ENCODE measurements at places on chromosomes 16 and 17.

DNA sequence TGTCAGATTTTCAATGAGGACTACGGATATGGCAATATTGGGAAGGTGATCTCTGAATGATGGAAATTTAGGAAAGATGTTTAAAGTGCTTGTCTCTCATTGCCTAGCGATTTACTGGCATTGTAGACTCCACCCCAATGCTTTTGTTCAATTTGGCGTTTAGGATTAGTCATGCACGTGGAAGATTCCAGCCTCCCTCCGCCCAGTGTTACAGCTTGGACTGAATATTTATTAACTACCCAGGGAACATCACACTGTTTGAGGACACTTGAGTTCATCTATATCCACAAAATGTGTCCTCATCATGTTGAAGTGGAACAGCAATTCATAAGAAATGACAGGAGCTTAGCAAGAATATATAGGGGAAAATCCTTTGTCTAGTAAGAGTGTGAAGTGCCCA is 738.8 kb upstream of the RBFOX1 start:
- DNase-seq, result no peak

- no peak for DNase-seq
Observed at GRCh38 chr16:89334050-89334449, 116.5 kb downstream of the ZNF778 start.

DNA sequence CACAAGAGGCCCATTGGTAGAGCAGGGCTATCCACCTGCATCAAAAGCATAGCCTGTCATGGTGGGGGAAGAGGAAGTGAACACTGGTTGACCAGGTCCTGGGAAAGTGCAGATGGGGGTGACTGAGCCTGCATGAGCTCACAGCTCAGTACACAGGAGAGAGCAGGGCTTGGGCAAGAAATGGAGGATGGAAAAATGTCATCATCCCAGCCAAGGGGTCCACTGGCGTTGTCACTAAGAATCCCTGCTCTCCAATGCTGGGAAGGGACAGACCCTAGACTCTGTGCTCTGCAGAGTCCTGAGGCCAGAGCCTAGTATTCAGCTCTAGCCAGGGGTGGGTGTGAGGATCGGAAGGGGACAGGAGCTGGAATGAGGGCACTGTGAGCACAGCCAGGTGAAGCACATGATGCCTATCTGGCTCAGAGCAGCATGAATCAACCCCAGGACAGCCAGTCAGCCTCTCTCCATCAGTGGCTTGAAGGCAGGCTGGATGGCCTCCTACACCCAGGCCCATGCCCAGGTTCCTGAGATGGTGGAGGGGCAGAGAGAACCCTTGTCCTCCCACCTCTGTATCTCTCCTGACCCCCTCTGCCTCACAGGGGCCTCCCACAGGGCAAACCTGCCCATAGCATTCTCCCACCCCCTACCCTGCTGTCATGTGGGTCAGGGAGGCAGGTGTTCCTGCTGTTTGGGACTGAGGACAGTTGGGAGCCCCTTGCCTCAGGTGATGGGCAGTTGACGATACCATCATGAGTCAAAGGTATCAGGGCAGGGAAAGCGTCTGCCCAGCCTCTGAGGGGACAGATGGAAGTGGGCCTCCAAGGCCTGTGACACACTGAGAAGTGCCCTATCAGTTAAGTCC is 13.8 kb upstream of the CTCF start:
- DNase-seq, result no peak

- no peak for DNase-seq
Observed at GRCh38 chr16:88375996-88376834, 6.5 kb upstream of the ZNF469 start.

DNA sequence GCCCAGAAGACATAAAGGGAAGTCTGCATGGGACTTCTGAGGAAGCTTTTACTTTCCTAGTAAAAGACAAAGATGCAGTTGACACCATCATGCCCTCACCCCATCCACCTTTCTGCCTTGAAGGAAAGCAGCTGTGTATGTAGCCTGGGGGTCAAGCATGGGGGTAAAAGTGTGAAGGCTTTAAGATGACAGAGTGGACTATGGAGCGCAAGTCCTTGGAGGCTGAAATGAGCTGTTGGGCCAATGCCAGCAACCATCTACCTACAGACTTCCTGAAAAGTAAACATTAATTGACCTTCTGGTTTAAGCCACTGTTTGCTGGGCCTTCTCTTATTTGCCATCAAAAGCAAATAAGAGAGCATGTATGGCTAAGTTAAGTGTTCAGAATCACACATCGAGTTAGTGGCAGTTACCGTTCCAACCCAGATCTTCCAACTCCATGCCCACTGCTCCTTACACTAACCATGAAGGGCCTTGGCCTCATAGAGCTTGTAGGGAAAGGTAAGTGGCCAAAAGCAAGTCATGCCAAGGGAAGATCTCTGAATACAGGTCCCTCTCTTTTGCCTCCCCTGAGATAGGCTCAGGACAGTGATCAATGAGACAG is 30.0 kb downstream of the SLC13A5 start:
- DNase-seq, result no peak

- no peak for DNase-seq
Observed at GRCh38 chr17:72937707-72938106, 154.8 kb downstream of the SLC39A11 start.

GRCh38 chr16:17416461-17417311 is 54.1 kb downstream of the XYLT1 start:
- peak; percentile 76 for DNase-seq

GRCh38 chr17:41687828-41688640 is 651 bp upstream of the EIF1 start:
- no peak for DNase-seq

GRCh38 chr16:78390508-78391324 is 291.3 kb downstream of the WWOX start:
- DNase-seq, result no peak

DNA sequence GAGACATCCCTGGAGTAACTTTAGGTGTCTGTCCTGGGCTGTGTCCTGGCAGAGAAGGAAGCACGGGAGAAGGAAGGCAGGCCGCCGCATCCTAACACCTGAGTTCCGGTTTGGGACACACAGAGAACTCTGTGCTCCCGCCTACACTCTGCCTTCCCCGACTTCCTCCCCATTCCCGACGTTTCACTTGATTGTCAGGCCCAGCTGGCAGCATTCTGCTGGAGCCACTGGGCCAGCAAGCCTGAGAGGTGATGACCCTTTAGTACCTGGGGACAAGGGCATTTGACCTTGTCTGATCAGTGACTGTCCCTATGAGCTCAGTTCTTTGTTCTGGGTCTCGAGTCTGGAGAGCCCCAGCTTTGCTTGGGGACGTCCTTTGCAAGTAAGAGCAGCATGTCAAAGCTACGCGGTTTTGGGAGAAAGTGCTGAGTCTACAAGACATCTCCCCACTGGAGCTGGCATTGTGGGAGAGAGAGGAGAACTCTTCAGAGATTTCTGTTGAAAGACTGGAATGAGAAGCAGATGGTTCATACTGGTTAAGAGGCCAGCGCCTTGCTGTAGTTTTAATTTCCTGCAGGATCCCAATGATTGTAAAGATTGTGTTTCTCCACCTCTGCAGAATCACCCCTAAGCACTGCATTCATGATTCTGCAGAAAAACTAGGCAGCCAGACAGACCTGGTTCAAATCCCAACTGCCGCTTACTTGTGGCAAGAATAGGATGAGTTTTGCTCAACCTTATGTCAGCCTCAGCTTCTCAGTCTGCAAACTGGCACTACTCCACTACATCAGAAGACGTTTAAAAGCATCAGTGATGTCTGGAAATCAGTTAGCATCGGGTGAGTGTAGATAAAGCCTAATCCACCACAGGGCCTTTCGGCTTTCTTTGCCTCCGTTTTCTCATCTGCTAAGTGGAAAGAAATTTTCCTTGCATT is 20.6 kb downstream of the ABAT start:
- DNase-seq, result no peak

GRCh38 chr17:80526116-80526910 is 18.3 kb upstream of the RPTOR start:
- no peak for DNase-seq

- no peak for DNase-seq
Observed at GRCh38 chr16:67517155-67517445, 11.5 kb upstream of the RIPOR1 start.

DNA sequence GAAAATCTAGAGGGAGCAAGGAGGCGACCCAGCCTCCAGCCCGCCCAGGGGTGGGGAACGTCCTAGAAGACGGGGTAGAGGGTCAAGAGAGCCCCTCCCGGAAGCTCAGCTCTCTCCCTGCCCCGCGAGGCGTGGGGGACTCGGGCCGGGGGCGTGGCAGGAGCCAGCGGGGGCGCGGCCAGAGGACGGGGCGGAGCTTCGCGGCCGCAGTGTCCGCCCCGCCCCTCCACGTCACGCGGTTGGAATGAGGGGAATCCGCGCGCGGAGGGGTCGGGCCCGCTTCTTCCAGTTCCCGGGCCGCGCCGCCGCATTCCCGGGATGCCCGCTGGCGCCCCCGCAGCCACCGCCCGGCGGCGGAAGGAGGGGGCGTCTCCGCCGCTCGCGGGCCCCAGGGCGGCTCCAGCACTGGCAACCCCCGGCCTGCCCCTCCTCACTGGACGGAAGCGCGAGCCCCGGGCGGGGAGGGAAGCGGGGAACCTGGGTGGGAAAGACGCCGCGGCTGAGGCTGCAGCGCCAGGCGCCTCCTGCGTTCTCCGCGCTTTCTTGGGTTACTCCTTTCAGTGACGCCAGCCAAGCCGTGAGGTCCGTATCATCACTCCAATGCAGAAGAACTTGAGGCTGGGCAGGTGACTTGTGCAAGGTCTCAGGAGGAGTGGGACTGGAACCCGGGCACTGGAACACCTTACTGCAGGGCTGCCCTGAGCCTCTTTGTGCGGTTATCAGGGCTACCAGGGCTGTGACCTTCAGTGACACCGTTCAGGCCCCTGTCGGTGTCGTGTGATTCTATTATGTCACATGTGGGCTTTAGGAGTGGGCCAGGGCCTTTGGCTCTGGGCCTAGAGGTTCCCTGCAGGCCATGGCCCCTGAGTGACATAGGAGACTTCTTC is 4.3 kb downstream of the MYO1C start:
- DNase-seq, result peak; percentile 73

DNA sequence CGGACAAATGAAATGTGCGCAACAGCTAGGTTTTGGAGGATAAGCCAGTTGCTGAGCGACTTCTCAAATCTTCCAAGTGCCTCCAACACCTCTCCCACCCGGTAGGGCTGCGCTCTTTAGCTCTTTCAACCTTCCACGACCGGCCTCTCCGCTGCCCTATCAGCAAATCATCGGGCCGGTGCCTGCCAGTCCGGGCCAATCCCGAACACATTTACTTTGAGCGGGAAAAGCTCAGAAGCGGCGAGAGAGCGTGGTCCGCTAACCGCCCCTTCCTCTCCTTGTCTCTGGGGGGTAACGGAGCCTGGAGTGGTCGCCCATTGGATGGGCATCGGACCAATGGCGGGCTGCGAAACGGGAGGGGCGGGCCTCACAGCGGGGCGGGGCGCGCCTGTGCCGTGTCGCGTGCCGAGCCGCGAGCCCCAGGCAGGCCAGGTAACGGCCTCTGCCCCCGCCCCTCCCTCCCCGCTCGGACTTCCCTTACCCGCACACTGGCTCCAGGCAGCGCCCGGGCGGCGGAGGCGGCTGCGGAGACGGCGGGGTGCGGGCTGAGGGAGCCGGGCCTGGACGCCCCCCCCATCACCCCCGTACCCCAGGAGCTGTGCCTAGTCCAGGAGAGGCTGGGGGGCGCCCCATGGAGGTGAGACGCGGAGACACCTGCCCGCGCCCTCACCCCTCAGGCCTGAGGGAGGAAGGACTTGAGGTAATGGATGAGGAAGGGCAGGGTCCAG is at the start of gene MEIOC:
MEIOC (plus strand) TSS at position 486 of the 728 bp plus-strand sequence; CDS start at position 632, 146 bp downstream.
- peak; percentile 49 for DNase-seq

GRCh38 chr17:34723875-34724274 is 144.5 kb downstream of the TMEM132E start:
- DNase-seq, result no peak

GRCh38 chr16:11605891-11606290 is 19.2 kb upstream of the LITAF start:
- no peak for DNase-seq

DNA sequence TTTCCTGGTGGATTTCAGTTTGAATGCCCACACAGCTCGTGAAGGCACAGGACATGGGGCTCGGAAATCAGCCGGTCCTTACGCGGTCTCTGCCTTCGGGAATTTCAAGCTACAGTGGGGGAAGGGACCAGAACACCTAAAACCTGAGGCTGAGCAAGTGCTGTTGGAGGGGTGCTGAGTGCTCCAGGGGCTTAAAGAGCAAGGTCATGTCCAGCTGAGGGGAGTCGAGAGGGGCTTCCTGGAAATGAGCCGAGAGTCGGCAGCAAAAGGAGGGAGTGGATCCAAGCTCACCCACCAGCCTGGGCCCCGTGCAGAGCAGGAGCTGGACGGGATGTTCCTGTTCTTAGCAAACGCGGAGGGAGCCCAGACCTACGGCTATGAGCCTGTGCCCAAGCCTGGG is 73.2 kb upstream of the RPL38 start:
- no peak for DNase-seq

- no peak for DNase-seq
Observed at GRCh38 chr17:8922451-8922850, 43.1 kb downstream of the PIK3R5 start.

GRCh38 chr17:46003907-46004748 is 5.1 kb downstream of the STH start:
- DNase-seq, result no peak

GRCh38 chr16:21097151-21097550 is 53.5 kb downstream of the DNAH3 start:
- no peak for DNase-seq

- no peak for DNase-seq
Observed at GRCh38 chr16:11557801-11558200, 28.9 kb downstream of the LITAF start.

- DNase-seq, result no peak
Observed at GRCh38 chr17:61464130-61464842, 12.1 kb downstream of the TBX4 start.

- no peak for DNase-seq
Observed at GRCh38 chr16:70465999-70466804, 11.8 kb downstream of the FCSK start.

DNA sequence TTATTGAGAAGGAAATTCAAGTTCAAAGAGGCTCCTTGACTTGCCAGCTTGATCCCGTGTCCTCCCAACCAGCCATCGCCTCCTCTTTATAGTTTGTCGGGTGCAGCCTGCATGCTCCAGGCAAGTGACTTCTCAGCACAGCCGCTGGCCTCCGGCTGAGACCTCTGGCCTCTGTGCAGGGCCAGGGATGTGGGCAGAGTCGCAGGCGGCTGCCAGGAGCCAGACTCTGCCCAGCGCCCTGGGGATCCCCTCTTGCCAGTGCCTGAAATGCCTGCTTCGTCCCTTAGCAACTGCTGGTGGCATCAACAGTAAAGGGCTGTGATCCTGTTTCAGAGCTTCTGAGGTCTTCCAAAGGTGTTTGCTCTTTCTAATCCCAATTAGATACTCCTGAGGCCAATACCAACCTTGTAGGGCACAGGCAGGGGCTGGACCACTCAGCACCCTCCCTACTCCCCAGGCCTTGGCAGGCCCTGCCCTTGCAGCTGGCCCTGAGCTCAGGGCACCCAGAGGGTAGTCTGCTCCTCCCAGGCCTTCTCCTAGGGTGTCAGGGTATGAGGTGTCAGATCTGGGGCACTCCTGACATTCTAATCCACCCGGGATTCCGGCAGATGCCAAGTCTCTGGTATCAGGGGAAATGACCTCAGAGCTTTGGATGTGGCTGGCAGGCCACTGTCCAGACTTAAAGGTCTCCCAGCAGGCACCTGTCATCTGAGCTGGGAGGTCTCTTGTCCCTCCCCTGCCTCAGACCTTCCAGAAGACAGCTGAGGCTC is 68.0 kb upstream of the SIAH1 start:
- DNase-seq, result no peak

- DNase-seq, result no peak
Observed at GRCh38 chr16:26454102-26454501, 612.6 kb upstream of the C16orf82 start.

GRCh38 chr16:73746554-73746953 is 550.1 kb upstream of the PSMD7 start:
- no peak for DNase-seq

Measured in GM06990 (cell line).